Tongue (tissue), 3 donors: ENCODE measurements at places on chromosomes 1 and 21. TPM values are rescaled to one million over a fixed set of nuclear protein-coding genes. Genes with fewer than 3 reads are reported as not detected.

The CRNN gene
- 26.0 TPM for total RNA-seq

The TRABD2B gene
- 1.5 TPM for total RNA-seq

The SLC19A2 gene
- total RNA-seq = 44.3 TPM

The REN gene
- total RNA-seq = not detected

The PTGFRN gene
- 112 TPM for total RNA-seq

The CLEC20A gene
- not detected for total RNA-seq

The LEFTY2 gene
- 2.6 TPM for total RNA-seq

The RHOU gene
- 19.2 TPM for total RNA-seq

The TRAF3IP3 gene
- total RNA-seq = 3.4 TPM

The TACSTD2 gene
- total RNA-seq = 65.3 TPM

The TMEM125 gene
- total RNA-seq = 0.92 TPM

The PLA2G2D gene
- total RNA-seq = not detected

The SLC45A1 gene
- 3.2 TPM for total RNA-seq

The NEXN gene
- total RNA-seq = 70.8 TPM

The FHAD1 gene
- 3.8 TPM for total RNA-seq

The IL20 gene
- not detected for total RNA-seq

The ALG14 gene
- total RNA-seq = 1.0 TPM

The S100A14 gene
- total RNA-seq = 40.9 TPM

The KCND3 gene
- total RNA-seq = 2.6 TPM

The CELSR2 gene
- 16.7 TPM for total RNA-seq

The APH1A gene
- total RNA-seq = 72.1 TPM

The ZNF697 gene
- 15.0 TPM for total RNA-seq

The MX1 gene
- 19.4 TPM for total RNA-seq

The C1orf116 gene
- total RNA-seq = 3.6 TPM

The ERG gene
- total RNA-seq = 8.6 TPM

The ZNF695 gene
- 3.5 TPM for total RNA-seq

The FMO2 gene
- total RNA-seq = 2.6 TPM

The RGS13 gene
- 0.10 TPM for total RNA-seq

The HORMAD1 gene
- not detected for total RNA-seq

The SGIP1 gene
- total RNA-seq = 2.6 TPM

The CA6 gene
- 1.0 TPM for total RNA-seq

The CRYZ gene
- total RNA-seq = 39.7 TPM

The GBP7 gene
- total RNA-seq = not detected

The KCNJ9 gene
- total RNA-seq = not detected

The ETV3L gene
- not detected for total RNA-seq

The PDC gene
- total RNA-seq = not detected

The SPRR2B gene
- total RNA-seq = not detected

The NCAM2 gene
- total RNA-seq = 7.1 TPM

The SLC16A4 gene
- total RNA-seq = 10.8 TPM

The SERPINC1 gene
- not detected for total RNA-seq

The DIO1 gene
- not detected for total RNA-seq

The SLC45A3 gene
- 4.2 TPM for total RNA-seq

The FTCD gene
- total RNA-seq = 0.92 TPM

The ARTN gene
- total RNA-seq = 0.82 TPM

The CYP4A22 gene
- total RNA-seq = not detected

The CDK18 gene
- 7.7 TPM for total RNA-seq

The KCNJ6 gene
- total RNA-seq = 0.82 TPM

The S100A11 gene
- 36.0 TPM for total RNA-seq

The LCE1A gene
- total RNA-seq = not detected

The MIXL1 gene
- not detected for total RNA-seq

The PIGC gene
- 24.6 TPM for total RNA-seq

The SH2D1B gene
- 0.62 TPM for total RNA-seq

The MEX3A gene
- 4.0 TPM for total RNA-seq

The RIMS3 gene
- total RNA-seq = 1.7 TPM

The SPRR2A gene
- 3.1 TPM for total RNA-seq

The OR2L3 gene
- 0.10 TPM for total RNA-seq

The OR6K3 gene
- not detected for total RNA-seq

The NIBAN1 gene
- total RNA-seq = 65.8 TPM
